ENCODE measurements at places on chromosomes 2 and 18. TPM values are rescaled to one million over a fixed set of nuclear protein-coding genes. Genes with fewer than 3 reads are reported as not detected.

DNA sequence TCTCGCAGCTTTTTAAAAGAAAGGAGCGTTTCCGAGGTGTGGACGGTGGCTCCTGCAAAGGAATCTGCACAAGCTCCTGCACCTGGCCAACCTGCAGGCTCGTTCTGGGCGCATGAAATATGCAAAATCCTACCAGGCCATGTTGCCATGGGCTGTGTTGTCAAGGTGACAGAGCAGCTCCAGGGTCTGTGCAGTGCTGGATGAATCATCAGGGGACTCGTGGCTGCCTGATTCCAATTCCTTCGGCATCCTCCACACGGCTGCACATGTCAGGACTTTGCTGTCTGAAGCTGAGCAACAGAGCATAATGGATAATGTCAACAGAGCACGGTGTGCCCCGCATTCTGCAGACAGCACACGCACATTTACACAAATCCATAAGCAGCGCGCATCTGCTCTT lies 120.5 kb downstream of the EIPR1 start:
- DNase-seq, result no peak

DNA sequence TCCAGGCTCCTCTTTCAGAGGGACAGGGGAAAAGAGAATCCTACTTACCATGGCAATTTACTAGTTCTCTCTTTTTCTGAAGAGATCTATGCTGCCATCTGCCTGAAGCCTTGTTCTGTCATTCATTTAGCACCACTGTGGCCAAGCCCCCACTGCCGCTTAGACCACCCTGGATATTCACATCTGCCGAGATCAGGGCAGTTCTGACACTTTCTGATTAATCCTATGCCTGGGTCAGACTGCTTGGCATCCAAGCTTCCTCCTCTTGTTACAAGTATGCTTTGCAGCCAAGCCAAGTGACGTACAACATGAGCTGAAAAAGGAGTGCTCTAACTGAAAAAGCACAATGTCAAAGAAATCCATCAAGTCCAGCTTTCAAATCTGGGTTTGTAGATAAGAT lies 332.6 kb downstream of the SUCLG1 start:
- DNase-seq, result no peak

DNA sequence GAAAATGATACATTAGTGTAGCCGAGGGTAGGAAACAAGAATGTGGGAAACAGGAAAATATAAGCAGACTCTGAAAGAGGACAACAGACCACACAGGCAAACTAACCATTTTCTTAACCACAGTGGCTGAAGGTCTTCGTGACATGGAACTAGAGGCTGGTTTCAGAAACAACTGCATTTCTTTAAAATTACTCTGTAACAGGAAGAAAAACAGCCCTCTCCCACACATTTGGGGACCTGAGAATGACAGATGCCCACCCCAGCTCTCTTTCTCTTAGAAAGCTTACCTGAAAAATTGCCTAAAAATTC lies 13.8 kb upstream of the SLC25A52 start:
- DNase-seq, result no peak

DNA sequence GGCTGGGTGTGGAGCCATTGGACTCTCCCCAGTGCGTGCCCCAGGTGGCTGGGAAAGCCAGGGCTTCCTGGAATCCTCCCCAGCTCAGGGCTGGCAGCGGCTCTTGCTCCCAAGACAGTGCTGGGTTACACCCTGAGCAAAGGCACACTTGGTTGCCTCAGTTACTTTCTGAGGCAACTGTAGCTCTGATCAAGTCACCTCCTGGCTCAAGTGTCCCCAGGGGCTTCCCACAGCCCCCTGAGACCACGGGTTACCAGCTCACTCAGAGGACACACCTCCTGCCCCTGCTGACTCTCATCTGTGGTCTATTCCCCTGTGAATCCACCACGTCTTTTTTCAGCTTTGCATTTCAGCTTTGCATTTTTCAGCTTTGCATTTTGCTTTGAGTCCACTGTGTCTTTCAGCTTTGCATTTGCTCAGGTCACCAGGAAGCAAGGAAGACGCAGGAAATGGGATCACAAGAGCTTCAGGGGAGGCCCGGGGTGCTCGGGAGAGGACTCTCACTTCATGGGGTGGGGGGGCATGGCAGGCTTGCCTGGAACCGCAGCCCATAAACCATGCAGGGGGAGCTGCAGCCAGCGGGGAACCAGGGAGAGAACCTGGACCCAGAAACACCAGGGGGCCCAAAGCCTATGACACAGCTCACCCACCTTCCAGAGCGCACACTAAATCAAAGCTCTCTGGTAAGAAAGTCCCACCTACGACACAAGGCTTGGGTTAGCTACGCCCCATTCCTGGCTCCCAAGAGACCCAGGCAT lies 138.0 kb upstream of the ASB18 start:
- DNase-seq, result no peak

GRCh38 chr2:73077424-73077795 lies 5.9 kb upstream of the SFXN5 start:
- DNase-seq, result no peak

- DNase-seq, result no peak
Measured at GRCh38 chr2:100563407-100564247, 834 bp downstream of the PDCL3 start.

- DNase-seq, result no peak
Measured at GRCh38 chr18:3422905-3423304, 27.1 kb upstream of the TGIF1 start.

GRCh38 chr18:9612977-9613376 lies 1.4 kb downstream of the PPP4R1 start:
- DNase-seq, result no peak

- no peak for DNase-seq
Measured at GRCh38 chr18:27996801-27997272, 180.1 kb downstream of the CDH2 start.

- DNase-seq, result no peak
Measured at GRCh38 chr2:141900826-141901225, 230.0 kb downstream of the LRP1B start.

GRCh38 chr2:34193164-34193563 lies 594.1 kb upstream of the FAM98A start:
- DNase-seq, result no peak

DNA sequence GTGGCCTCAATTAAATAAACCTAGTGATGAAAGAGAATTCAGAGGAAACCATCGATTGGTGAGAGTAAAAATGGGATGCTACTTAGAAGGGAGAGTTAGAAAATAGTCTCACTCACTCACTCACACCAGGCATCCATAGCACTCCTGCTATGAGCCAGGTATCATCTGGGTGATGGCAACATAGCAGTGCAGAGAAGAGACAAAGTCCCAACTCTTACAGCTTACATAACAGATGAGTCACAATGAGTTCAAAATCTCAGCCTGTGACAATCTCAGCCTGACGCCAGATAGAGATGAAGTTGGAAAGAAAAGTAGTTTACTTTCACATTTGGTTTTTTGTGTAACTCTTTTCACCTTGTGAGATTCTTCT lies 55.4 kb upstream of the THOC1 start:
- no peak for DNase-seq

DNA sequence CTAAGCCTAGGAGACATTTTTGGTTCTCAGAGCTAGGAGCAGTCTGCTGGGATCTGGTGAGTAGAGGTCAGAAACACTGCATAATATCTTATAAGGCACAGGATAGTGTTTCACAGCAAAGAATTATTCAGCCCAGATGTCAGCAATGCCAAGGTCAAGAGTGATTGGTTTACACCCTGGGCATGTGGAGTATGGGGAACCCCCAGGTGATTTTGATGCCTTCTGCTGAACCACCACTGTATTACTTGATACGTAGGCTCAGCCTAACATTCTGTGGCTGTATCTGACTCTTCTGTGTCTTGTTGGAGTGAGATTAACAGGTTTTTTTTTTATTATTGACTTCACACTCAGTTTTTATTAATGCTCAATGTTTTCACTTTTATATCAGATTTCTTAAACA lies 6.0 kb downstream of the DDX18 start:
- DNase-seq, result peak; percentile 64

GRCh38 chr2:32009516-32010256 lies 1.1 kb downstream of the MEMO1 start:
- peak; percentile 61 for DNase-seq

DNA sequence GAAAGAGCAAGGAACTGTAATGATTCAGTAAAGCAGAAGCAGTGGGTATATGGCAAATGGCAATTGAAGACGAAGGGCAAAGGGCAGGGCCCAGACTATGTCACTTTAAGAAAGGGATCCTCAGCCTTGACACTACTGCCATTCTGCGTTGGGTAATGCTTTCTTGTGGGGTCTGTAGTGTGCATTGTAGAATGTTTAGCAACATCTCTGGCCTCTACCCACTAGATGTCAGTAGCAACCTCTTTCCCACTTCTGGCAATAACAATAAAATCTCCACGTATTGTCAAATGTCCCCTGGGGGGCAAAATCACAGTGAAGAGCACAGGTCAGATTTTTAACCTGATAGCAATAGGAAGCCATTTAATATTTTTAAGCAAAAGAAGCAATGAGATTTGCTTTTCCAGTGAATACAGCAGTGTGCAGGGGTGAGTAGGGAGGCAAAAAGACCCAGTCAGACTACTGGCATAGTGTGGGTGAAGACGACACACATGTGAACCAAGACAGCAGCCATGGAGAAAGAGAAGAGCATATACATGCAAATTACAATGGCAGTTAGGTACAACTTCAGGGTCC lies 209.5 kb downstream of the DYM start:
- peak; percentile 35 for DNase-seq

DNA sequence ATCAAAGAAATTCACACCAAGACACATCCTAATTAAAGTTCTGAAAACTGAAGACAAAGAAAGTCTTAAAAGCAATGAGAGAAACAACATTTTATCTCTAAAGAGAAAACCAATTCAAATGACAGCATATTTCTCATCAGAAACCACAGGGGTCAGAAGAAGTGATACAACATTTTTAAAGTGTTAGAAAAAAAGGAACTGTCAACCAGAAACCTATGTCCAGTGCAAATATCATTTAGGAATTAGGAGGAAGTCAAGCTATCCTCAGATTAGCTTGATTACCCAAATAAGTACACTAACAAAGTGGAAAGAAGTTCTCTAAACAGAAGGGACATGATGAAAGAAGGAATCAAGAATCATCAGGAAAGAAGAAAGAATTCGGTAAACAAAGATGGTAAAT lies 59.5 kb upstream of the BCL2L11 start:
- DNase-seq, result no peak

DNA sequence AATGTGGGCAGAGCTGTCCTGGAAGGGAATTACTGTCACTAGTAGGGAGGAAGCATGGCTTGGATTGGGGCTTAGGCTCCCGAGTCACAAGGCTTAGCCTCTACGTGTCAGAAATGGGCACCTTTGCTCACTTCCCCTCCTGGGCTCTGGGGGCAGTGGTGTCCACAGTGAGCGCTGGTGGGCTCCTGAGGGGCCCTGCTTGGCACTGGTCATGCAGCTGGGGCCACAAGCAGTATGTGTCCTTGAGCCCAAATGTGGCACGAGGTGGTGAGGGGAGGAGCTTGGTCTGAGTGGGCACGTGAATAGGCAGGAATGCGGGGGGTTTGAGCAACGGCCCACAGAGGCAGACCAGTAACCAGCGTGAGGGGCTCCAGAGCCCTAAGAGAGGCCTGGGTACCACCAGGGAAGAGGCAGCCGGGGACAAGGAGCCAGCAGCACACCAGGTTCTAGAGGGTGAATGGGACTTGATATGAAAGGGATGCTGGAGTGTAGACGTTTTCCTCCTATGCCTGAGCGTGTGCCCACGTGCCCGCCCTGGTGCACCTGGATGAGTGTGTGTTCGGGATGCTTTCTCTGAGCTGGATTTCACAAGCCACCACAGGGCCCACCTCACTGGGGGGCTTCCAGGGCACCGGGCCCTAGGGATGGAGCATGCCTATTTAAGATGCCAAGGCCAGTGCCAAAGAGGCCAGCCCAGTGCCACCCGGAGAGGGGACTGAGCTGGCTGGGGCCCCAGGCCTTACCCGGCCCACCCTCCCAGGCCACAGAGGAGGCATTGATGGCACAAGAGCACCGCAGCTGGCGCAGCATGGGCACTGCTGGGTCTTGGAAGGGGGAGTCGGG lies 22.8 kb upstream of the PTMA start:
- DNase-seq, result no peak

DNA sequence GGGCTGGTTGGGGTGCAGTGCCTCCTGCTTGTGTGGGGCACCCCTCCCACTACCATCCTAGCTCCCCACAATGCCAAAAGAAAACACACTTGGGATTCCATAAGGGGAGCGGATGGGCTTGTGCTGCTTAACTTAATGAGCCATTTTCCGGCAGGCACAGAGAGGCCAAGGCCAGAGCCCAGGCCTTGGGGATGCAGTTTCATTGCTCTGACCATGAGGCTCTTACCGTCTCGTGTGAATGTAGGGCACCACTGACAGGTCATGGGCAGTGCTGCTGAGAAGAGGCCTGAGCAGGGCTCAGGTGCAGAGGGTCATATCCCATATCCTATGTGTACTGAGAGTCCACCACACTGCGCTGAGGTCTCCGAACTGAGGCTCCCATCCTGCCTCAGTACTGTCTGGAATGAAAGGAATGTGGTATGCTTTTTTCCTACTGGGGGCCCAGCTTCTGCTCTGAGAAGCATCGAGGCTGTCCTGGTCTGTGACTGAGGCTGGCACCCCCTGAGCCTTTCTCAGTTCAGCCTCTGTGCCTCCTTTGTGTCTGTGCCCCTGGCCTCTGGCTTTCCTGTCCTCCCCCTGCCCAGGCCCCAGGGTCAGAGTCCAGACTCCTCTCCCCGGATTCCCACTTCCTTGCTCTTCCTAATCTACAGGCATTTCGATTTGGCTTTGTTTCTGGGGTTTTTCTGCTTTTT lies 45.2 kb upstream of the MAPRE3 start:
- DNase-seq, result no peak

The HOXD13 gene
- not detected for total RNA-seq

The PUM2 gene
- total RNA-seq, result 112 TPM

The FEV gene
- not detected for total RNA-seq

The ALK gene
- total RNA-seq, result not detected

The LYPD6 gene
- not detected for total RNA-seq

The IL1RL2 gene
- 1.5 TPM for total RNA-seq

The SH3RF3 gene
- 1.4 TPM for total RNA-seq
